ENCODE measurements at places on chromosomes 2 and 18. TPM values are rescaled to one million over a fixed set of nuclear protein-coding genes. Genes with fewer than 3 reads are reported as not detected.
A peak's percentile ranks its signal among the peaks of the same experiment; 100 is the strongest.

GCG gene
- total RNA-seq = not detected

KATNAL2 gene
- total RNA-seq = 5.4 TPM

ANKRD36B gene
- total RNA-seq = 3.8 TPM

MROH2A gene
- total RNA-seq = not detected

ARHGAP25 gene
- total RNA-seq = 5.3 TPM

VSNL1 gene
- total RNA-seq = 15.8 TPM

UGT1A6 gene
- total RNA-seq = not detected

XDH gene
- total RNA-seq = 0.05 TPM

C2orf78 gene
- not detected for total RNA-seq

SERPINB3 gene
- not detected for total RNA-seq

ZC3H15 gene
- 30.5 TPM for total RNA-seq

STPG4 gene
- not detected for total RNA-seq

PASK gene
- total RNA-seq = 3.4 TPM

FAM161A gene
- total RNA-seq = 1.2 TPM

DNA sequence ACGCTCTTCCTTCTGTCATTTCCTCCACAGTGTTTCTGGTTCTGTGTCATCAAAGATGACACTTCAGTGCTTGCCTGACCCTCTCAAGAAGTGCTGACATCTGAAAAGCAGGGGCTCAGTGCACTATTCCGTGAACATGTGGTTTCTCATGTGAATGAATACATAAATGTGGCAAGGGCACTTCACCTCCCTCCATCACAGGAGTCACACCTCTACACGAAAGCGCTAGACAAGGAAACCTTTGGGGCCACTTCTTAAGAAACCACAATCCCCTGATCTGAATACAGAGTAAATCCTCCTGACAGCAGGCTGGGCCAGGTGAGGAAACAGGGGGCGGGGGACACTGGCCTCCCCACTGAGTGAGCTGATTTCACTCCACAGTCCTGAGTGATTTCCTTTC is 145.8 kb upstream of the ACAA2 start:
- DNase-seq = no peak

DNA sequence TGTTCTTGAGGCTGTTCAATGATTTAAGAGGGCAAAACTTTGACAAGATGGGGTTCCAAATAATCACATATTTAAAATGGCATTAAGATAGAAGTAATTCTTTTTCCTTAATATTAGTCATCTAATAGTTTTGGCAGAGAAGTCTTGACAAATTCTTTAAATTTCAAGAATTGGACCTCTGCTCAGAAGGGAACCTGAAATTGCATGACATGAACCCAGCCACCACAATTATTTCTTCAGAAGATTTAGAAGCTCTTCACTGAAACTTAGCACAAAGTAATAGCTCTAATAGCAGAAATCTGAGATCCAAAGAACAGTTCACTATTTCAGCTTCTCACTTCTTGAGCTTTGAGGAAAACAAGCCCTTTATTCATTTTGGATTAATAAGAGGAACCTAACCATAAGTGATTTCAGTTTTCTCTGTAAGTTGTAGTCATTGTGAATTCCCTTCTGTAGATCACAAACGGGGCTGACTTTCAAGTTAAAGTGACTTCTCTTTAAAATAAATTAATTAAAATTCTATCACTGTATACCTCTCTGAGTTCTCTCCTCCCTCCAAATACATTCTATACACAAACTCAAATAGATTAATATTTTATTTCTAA is 100.6 kb upstream of the ITGA4 start:
- no peak for DNase-seq

DNA sequence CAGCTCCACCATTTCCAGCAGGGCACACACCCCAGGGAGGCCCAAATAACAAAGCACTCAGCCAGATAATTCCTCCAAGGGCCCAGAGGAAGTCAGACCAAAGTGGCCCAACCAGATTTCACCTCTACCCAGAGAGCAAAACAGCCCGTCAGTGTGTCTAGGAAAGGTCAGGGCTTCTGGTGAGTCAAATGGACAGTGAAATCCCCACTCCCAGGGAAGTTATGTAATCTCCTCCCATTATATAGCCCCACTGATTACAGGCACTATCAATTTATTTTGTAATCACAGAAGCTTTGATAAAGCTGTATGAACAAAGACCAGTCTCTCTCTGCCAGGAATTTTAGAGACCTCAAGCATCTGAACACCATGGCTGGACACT is 4.0 kb downstream of the B4GALT6 start:
- DNase-seq = no peak

DNA sequence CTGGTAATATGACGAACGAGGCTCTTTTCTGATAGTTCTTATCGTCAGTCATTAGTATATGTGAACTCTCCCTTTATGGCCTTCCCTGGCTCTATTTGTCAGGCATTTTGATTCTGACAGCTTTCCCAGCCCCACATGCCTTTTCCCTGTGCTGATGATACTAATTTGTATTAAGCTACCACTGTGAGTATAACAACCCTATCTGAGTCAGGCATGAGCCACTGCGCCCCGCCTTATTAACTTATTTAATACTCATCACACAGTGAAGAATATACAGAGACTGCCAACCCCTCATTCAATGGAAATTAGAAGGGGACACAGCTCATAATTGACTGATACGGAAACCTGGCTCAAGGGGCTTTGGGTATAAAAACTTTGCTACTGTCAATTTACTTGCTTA is 140.0 kb downstream of the NETO1 start:
- no peak for DNase-seq

GRCh38 chr2:20422402-20423271 is 24.2 kb upstream of the RHOB start:
- DNase-seq = peak; percentile 46

DNA sequence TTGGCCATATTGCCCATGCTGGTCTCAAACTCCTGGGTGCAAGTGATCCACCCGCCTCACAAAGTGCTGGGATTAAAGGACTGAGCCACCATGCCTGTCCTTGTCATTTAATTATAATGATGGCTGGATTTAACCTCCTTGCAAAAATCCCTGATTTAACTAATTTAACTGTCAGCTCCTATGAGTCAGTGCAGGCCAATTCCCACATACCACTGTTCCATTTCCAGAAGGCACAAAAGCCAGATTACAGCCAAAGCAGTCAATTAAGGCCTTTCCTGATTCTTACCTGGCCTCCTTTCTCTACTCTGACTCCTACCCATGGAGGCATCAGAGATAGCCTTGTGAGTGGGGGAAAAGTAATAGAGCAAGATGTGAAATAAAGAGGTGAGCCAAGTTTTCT is 12.3 kb upstream of the SLC35F5 start:
- no peak for DNase-seq

- DNase-seq = no peak
Measured at GRCh38 chr2:225937625-225938187, 538.2 kb downstream of the NYAP2 start.

- DNase-seq = no peak
Measured at GRCh38 chr2:236951830-236952475, 133.7 kb upstream of the COPS8 start.

GRCh38 chr2:134305109-134305491 is 51.2 kb downstream of the MGAT5 start:
- no peak for DNase-seq

DNA sequence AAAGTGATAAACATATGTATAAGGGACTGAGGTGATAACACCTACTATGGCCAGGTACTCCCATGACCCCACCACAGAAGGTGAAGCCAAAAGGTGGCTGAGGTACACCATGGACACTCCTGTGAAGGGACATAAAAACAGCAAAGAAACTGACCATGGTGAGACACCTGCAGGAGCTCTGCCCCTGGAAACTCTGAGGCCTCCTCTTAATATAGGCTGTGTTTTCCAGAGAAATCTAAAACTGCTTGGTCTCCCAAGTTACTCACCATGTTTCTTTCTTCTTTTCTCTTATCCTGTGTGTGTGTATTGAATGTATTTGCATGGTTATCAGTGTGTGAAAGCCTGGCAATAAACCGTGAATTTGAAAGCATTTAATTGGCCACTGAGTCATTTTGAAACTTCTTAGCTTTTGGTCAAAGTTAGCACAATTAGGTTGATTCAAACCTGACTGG is 739.3 kb upstream of the GCFC2 start:
- no peak for DNase-seq

- no peak for DNase-seq
Measured at GRCh38 chr2:149928011-149928410, 340.4 kb upstream of the MMADHC start.

- DNase-seq = no peak
Measured at GRCh38 chr2:15331787-15332186, 229.3 kb downstream of the NBAS start.

GRCh38 chr2:42761554-42761953 is 2.4 kb downstream of the OXER1 start:
- DNase-seq = no peak

DNA sequence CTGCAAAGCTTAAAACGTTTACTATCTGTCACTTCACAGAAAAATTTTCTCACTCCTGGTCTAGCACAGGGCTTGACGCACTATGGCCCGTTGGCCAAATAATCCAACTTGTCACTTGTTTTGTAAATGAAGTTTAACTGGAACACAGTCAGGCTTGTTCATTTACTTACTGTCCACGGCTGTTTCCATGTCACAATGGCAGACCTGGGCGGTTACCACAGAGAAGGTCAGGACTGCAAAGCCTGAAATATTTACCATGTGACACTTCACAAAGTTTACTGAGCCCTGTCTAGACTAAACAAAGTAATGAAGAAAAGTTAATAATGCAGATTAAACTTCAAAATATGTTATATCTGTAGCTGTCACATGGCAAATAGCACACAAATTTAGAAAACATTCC is 273.0 kb upstream of the GYPC start:
- no peak for DNase-seq

DNA sequence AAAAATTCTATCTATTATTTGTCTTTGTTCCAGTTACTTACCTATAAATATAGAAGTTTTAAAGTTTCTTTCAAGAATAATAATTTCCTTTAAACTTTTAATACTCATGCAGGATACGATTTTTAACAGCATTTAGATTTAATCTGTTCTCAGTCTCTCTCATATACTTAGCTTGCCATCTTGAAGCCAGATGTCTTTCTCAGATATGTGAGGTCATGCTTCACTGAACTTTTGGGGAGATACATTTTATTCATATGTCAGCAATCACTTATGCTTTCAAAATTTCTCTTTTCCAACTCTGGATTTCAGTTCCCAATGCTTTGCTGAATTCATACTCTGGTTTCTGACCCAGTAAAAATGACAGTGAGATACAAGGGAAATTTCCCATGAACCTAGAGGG is 66.5 kb upstream of the CCDC178 start:
- DNase-seq = no peak

DNA sequence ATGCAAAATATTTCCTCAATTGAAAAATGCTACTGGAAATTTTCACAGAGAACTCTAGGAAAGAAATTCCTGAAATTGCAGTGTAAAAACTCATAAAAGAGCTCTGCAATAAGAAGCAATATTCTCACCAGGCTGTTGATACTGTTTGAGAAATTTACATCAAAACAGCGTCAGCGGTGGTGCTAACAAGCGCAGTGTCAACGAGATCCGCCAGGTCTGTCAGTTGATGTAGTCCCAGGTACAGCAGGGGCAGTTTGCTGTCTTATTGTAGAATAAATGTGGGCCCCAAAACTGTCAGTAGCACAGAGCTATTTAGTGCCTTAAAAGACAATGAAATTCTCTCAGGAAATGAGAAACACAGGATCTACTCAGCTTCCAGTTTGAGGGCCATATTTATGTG is 611.2 kb downstream of the ARHGAP15 start:
- no peak for DNase-seq

DNA sequence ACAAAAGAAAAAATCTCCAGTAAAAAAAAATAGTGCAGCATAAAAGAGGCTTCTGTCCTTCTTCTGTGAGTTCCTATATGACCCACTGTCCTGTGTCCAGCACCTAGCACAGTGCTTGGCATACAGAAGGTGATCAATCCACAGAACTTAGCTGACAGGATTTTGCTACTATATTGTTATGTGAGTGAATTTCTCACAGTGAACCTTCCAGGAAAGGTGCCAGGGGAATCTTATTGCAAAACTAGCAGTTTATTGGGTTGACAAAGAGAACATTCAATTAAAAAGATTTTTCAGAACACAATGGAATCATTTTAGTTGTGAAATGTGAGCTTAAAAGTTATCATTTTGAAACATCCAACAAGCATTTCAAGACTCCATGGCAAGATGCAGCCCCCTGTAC is 12.4 kb upstream of the TRIB2 start:
- no peak for DNase-seq

GRCh38 chr2:102424754-102425153 is 1.8 kb downstream of the IL18RAP start:
- DNase-seq = no peak

DNA sequence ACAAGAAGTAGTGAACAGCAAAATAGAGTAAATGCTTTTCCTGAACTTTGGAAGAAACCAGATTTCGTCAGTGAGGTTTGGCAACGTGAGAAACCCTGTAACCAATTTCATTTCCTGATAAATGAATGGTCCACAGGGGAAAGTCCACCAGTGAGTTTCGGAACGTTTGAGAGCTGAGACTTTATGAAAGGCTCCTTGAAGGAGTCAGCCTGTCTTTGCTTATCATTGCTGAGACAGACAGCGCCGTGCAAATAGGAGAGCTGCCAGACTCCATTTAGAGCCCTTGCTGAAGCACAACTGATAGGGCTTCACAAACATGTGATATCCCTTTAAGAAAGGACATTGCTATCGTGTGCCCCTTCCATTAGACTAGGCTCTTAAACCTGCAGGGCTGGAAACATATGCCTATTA is 121.8 kb upstream of the SMAD7 start:
- DNase-seq = no peak

GRCh38 chr2:214471990-214472389 is 61.1 kb downstream of the VWC2L start:
- DNase-seq = no peak

DNA sequence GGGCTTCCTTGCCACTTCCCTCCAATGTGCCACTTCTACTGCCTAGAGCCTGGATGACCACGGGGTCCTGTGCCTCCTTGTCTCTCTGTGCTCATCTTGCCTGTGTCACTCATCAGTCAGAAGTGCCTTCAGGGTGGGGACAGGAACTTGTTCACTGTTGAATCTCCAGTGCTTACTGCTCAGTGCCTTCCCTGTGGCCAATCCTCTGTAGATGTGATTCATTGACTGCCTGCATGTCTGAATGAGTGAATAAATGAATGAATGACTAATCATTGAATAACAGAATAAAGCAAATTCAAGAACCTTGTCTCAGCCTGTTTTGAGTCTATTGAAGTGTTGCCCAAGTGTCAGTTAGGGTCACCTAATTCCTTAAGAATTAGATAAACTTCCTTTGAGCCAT is 42.3 kb upstream of the FAM136A start:
- DNase-seq = no peak

DNA sequence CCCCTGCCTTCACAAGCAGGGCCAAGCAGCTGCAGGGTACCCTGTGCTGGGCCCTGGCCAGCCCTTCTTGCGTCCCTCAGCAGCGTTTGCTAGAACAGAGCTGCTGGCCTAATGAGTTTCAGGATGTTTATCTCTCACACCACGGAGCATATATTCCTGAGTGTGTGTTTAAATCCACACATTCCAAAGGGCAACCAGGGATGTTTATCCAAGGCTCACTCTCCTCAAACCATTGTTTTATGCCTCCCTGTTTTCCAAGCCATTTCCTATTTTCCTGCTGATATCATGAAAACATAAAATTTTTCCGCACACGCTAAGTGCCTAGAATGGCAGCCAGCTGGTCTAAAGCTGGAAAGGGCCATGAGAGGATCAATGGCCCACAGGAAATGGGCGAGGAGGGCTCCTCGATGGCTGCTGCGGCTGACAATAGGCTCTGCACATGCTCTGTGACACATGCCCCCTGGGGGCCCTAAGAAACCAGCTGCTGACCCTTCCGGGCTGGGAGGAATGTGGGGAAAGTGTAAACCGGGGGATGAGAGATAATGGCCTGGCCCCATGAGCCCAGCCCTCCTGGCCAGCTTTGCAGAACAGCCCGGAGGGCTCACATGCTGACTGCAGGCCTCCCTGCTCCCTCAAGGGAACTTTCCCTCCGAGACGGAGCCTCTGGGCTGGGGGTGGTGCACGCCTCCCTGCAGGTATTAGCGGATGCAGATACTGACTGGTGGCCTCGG is 194.0 kb downstream of the NDUFA10 start:
- peak; percentile 16 for DNase-seq
